Suprapubic skin (tissue), 4 donors: ENCODE measurements at places on chromosomes 11 and 22. TPM values are rescaled to one million over a fixed set of nuclear protein-coding genes. Genes with fewer than 3 reads are reported as not detected.

Gene ARHGEF17
- total RNA-seq, result 25.0 TPM

Gene ELF5
- total RNA-seq, result 11.9 TPM

DNA sequence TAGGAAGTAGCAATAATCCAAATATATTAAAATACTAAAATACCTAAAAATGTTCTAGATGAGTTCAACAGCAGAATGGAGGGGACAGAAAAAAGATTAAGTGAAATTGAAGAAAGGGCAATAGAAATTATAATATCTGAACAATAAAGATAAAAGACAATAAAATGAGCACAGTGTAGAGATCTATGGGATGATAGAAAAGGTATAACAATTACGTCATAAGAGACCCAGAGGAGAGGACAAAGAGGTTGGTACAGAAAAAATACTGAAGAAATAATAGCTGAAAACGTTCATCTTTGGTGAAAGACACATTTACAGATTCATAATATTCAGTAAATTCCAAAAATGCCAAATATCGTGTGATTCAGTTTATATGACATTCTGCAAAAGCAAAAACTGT is 143.4 kb downstream of the TMEM135 start:
- DNase-seq, result no peak

- no peak for DNase-seq
Observed at GRCh38 chr11:70183032-70183431, 20.1 kb upstream of the FADD start.

DNA sequence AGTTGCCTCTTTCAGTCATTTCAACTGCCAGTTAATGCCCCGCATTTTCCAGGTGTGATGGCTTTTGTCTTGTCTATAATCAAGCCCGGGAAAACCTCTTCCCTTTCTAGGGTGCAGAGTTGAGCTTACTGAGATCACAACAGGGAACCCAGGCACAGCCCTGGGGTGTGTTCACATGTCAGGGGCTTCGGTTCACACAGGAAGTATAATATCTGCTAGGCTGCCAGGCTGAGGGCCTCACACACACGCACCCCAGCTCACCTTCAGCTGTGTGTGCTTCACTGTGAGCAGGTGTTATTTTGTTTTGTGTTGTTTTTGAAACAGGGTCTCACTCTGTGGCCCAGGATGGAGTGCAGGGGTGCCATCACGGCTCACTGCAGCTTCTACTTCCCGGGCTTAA is 9.7 kb upstream of the SOX10 start:
- DNase-seq, result no peak

- DNase-seq, result no peak
Observed at GRCh38 chr22:37610480-37611129, 2.0 kb downstream of the GGA1 start.

- DNase-seq, result no peak
Observed at GRCh38 chr11:125452125-125452470, 44.0 kb downstream of the FEZ1 start.

- no peak for DNase-seq
Observed at GRCh38 chr22:44486538-44486937, 11.5 kb downstream of the RTL6 start.
